ENCODE measurements at places on chromosomes 6 and 20.

DNA sequence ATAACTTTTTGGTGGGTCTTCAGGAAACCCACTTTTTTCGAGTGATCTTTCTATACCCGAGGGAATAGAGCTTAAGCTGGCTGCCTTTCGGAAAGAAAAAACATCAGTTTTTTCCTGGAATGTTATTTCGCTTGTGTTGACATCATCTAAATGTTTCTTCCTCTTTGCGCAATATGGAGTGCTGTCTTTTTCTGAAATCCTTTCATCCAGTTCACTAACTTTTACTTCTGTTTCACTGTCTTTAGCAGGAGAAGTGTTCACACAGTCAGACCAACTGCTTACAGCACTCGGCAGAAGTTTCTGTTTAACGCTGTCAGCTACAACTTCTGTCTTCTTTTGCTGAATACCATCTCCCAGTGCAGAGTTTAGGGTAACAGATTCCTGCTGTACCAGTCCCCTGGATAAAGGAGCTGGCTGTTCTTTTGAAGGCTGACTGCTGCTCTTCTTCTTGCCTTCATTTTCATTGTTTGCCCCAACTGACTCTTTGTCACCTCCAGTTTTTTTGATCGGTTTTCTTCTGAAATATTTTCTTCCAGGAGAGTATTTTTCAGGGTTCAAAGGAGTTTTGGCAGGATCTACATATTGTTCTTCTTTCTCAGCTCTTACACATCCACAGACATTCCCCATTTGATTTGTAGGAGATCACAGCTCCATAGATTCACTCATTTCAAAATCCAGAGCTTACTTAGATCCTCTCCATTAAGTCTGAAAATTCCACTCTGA is 50.0 kb upstream of the DST start:
- H3K4me1 ChIP-seq: no peaks in the 10 kb centered on the region
- no peak for DNase-seq
- H3K27ac ChIP-seq: no peak overlapping the region
- peaks cover 2% of the 10 kb centered on the region for H3K27me3 ChIP-seq
- H3K36me3 ChIP-seq: no peaks in the 10 kb centered on the region

DNA sequence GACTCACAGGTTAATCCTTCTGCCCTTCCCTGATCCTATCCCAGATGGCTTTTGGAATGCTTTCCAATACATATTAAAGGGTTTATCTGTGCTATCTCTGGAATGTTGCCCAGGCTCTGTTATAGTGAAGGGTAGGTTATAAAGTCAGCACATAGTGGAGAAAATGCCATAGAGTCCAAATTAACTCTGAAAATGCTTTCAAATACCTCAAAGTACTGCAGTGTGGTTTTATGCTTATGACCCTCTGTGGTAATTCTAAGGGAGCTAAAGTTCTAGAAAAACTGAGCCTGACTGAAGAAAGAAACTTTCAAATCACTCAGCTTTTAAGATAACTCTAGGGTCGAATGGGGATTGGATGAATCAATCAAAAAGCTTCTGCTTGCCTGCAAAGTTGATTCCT is 159.8 kb downstream of the PLCB1 start:
- H3K27me3 ChIP-seq: no peaks in the 10 kb centered on the region
- H3K4me3 ChIP-seq: no peak overlapping the region
- H3K27ac ChIP-seq: no peak overlapping the region
- H3K4me1 ChIP-seq: no peaks in the 10 kb centered on the region
- DNase-seq: no peak

- H3K36me3 ChIP-seq: no peaks in the 10 kb centered on the region
- no peak overlapping the region for H3K4me3 ChIP-seq
- DNase-seq: no peak
- H3K27me3 ChIP-seq: no peaks in the 10 kb centered on the region
These were observed 429.9 kb upstream of the ARID1B start for GRCh38 chr6:156347246-156347645.

GRCh38 chr6:147903321-147903720 is 394.8 kb downstream of the SAMD5 start:
- H3K27me3 ChIP-seq: no peaks in the 10 kb centered on the region
- H3K36me3 ChIP-seq: no peaks in the 10 kb centered on the region
- no peak overlapping the region for H3K27ac ChIP-seq
- DNase-seq: no peak

DNA sequence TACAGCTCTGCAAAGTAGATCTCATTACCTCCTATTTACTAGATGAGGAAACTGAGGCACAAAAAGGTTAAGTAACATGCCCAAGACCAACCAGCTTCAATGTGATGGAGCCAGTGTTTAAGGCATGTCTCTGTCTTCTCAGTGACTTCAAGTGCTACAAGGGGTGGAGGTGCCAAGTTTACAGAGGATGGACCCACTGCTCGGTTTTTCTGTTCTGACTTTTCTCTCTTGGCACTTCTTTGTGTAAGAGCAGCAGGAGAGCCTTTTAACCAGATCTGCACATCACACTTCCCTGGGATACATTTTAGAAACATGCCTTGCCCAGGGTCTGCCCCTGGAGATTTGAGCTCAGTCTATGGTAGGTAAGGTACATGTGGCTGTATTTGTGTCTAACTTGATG is 9.8 kb downstream of the WRNIP1 start:
- no peak overlapping the region for H3K4me3 ChIP-seq
- no peak overlapping the region for H3K27ac ChIP-seq

GRCh38 chr20:51269671-51270070 is 246.8 kb upstream of the KCNG1 start:
- H3K27ac ChIP-seq: no peak overlapping the region
- H3K4me1 ChIP-seq: no peaks in the 10 kb centered on the region
- DNase-seq: no peak
- no peaks in the 10 kb centered on the region for H3K36me3 ChIP-seq

DNA sequence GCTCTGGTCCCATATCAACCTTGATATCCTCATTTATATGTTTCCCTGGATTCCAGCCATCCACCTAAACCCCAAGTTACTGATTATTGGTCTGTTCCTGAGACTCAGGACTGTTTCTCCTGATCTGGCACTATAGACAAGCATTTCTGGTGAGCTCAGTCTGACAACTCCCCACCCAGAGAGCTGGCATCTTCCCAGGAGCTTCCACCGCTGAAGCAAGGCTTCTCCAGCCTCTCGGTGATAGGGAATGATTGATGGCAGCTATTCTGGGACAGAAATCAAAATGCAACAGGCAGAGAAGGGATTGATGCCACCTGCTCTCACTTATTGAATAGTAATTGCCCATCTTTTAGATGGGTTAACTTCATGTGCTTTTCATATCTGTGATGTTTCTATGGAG is 169.7 kb upstream of the GGTLC1 start:
- no peaks in the 10 kb centered on the region for H3K27me3 ChIP-seq
- no peaks in the 10 kb centered on the region for H3K4me1 ChIP-seq
- H3K4me3 ChIP-seq: no peak overlapping the region
- no peak for DNase-seq

DNA sequence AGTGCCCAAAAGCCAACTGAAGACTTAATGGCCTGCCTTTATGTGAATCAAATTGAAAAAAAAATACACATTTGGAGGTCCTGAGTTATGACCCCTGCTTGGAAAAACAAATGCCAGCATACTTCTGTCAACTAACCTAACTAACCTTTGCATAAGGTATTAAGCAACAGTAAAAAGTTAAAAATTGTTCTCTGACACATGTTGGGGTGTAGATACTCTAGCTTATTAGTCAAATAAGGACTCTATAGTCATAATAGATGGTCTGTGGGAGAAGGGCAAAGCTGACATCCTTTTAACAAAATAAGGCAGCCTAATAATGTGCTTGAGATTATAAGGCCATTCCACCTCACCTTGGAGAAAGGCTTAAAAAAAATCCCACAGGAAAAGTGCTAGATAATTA is 140.5 kb downstream of the HIVEP2 start:
- peaks cover 33% of the 10 kb centered on the region for H3K4me1 ChIP-seq
- H3K4me3 ChIP-seq: no peak overlapping the region
- peaks cover 27% of the 10 kb centered on the region for H3K36me3 ChIP-seq
- H3K27me3 ChIP-seq: no peaks in the 10 kb centered on the region
- no peak for DNase-seq
- no peak overlapping the region for H3K27ac ChIP-seq

DNA sequence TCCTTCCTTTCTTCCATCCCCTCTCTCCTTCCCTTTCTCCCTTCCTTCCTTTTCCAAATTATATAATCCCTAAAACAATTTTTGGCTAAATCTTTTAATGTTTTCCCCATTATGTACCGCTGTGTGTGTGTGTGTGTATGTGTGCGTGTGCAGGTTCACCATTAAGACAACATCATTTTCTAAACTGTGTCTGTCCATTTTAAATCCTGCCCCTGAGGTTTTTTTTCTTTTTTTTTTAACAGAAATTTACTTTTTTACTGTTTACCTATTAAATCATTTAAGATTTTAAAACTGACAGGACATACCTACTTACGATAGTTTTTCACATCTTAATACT is 366.3 kb upstream of the EPHA7 start:
- H3K4me3 ChIP-seq: no peak overlapping the region
- no peak for DNase-seq
- H3K27ac ChIP-seq: no peak overlapping the region
- no peaks in the 10 kb centered on the region for H3K27me3 ChIP-seq
- no peaks in the 10 kb centered on the region for H3K4me1 ChIP-seq

DNA sequence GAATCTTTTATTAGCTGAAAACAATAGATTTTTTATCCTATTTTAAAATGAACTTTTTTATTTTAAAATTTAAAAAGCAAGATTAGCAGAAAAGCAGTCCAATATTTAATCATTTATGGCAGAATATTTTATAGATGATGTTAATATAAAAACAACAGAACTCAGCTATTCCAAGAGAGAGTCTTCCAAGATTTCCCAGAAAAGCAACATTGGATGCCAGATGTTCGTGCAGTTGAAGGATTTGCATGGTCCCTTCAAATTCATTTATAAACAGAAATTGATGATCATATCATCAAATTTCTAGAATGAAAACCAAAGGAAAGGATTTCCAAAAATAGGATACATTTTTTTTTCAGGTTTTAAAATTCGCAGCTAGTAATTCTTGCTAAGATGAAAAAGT is 25.4 kb upstream of the CNKSR3 start:
- no peaks in the 10 kb centered on the region for H3K27me3 ChIP-seq
- H3K4me1 ChIP-seq: no peaks in the 10 kb centered on the region
- H3K27ac ChIP-seq: no peak overlapping the region
- H3K36me3 ChIP-seq: no peaks in the 10 kb centered on the region

GRCh38 chr6:129709196-129709768 is 695 bp downstream of the ARHGAP18 start:
- H3K4me1 ChIP-seq: peaks cover 25% of the 10 kb centered on the region
- H3K27me3 ChIP-seq: no peaks in the 10 kb centered on the region
- H3K4me3 ChIP-seq: peak overlapping the region; percentile 85
- DNase-seq: no peak

DNA sequence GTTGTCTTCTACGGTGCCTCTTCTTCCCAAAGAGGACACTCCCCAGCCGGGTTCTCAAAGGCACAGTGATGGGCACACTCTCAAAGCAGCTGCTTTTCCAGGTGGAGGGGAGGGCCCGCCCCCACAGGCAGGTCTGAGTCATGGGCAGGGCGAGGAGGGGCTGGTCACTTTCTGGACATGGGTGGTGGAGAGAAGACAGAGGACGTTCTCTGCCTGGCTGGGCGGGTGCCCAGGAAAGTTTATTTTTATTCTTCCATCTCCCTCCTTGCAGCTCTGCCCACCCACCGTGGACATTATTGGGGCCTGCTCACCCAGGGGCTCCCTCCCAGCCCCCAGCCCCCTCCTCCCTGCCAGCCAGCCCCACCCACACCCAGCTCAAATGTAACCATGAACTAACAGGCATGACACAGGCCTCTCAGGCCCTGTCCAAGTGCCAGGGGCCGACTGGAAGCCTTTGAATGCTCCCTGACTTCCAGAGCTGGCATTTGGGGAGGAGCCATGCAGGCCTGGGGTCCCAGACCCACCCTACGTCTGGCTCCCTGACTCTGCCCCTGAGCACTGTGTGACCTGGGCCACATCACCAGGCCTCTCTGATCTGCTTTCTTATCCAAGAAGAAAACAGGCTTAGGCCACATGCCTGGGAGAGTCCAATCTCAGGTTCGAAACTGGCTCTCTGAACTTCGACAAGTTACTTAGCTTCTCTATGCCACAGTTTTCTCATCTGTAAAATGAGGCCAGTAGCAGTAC is 8.0 kb downstream of the TGM2 start:
- peaks cover 9% of the 10 kb centered on the region for H3K4me1 ChIP-seq
- H3K27ac ChIP-seq: no peak overlapping the region
- no peak for DNase-seq
- no peak overlapping the region for H3K4me3 ChIP-seq

DNA sequence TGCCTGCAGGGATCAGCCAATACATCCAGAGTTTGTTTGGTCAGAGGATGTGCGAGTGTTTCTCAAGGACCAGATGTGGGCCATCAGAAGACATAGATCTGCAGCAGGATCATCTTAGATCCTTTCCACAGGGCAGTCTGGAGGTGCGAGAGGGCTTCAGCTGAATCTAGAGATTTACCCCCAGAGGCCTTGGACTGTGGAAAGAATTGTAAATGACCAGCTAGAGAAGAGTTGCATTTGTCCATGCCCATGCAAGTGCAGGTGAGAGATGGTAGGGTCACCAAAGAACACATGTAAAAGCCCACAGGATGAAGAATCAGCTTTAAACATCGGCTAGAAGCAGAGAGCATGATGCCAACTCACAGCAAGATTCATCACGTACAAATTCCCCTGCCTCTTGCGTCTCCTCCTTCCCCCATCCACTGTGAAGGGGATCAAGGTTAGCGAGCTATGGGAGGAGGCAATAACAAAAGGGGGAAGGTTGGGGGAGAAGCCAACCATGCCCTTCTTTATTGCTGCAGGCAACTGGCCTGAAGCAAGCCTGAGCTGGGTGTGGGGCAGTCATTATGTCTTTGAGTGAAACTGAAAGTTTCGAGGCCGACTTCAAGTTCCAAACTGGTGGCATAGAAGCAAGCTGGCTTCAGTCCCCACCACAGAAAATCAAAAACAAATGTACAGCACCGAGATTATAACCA is 83.5 kb downstream of the SCML4 start:
- peaks cover 59% of the 10 kb centered on the region for H3K4me1 ChIP-seq
- H3K27me3 ChIP-seq: no peaks in the 10 kb centered on the region
- H3K27ac ChIP-seq: peak overlapping the region; percentile 69
- H3K36me3 ChIP-seq: peaks cover 44% of the 10 kb centered on the region
- DNase-seq: no peak
- H3K4me3 ChIP-seq: peak overlapping the region; percentile 46

DNA sequence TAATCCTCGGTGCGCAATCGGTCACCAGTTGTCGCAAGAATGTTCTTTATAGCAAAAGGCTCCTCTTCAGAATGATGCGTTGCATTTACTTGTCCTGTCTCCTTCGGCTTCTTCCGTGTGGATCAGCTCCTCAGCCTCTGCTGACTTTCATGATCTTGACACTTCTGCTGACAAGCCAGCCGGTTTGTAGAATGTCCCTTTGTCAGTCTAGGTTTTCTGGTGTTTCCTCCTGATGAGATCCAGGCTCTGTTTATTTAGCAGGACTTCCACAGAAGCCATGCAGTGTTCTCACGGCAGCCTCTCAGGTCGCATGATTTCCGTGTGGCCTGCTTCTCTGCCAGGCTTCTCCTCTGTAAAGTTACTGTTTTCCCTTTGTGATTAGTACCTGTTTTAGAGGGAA is 66.9 kb downstream of the STX11 start:
- no peak for DNase-seq
- H3K4me3 ChIP-seq: no peak overlapping the region
- H3K4me1 ChIP-seq: peaks cover 26% of the 10 kb centered on the region
- H3K27me3 ChIP-seq: no peaks in the 10 kb centered on the region

GRCh38 chr6:110768057-110768456 is 47.2 kb downstream of the CDK19 start:
- no peak overlapping the region for H3K27ac ChIP-seq
- H3K36me3 ChIP-seq: no peaks in the 10 kb centered on the region
- H3K4me3 ChIP-seq: no peak overlapping the region
- no peaks in the 10 kb centered on the region for H3K4me1 ChIP-seq
